ENCODE measurements at places on chromosomes 6 and 20.

DNA sequence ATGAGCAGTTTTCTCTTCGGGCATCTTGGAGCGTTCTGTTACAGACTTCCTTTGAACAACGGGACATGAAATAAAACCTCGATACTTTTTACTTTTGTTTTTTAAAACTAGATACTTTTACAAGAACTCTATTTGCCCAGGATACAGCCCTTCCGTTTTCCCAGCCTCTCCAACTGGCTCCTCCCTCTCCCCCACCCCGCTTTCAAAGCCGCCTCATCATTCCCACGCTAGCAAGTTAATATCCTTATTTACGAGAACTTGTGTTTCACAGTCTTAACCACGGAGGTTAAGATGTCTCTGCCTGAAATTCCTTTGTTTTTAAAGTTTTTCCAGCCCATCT, 241 bp upstream of the CFAP206 start:
- no peak for DNase-seq

- no peak for DNase-seq
These were observed 384.5 kb upstream of the HSF2 start for GRCh38 chr6:122014961-122015360.

DNA sequence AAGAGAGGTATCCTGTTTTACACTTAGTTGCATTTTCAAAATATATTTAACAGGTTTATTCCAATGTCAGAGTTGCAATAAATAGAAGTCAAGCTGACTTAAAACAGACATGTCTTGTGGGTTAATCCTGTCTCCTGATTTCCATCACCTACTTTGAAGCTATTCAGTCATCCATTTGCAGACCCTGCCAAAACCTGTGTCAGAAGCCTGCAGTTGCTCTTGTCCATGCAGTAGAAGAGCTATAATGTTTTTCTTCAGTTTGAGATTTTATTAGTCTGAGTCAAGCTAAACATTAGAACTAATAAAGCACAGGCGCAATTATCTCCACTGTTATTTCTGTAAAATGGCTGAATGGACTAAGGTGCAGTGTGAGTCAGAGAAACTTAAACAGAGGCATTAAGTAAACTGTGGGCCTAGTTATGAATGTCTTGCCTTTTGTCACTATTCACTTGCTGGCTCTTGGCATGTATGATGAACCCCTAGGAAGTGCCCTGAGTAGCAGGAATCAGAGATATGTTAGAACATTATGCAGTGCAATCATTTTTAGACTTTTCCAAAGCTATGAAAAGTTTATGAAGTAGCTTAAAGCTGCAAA, 11.0 kb upstream of the HDGFL1 start:
- no peak for DNase-seq

DNA sequence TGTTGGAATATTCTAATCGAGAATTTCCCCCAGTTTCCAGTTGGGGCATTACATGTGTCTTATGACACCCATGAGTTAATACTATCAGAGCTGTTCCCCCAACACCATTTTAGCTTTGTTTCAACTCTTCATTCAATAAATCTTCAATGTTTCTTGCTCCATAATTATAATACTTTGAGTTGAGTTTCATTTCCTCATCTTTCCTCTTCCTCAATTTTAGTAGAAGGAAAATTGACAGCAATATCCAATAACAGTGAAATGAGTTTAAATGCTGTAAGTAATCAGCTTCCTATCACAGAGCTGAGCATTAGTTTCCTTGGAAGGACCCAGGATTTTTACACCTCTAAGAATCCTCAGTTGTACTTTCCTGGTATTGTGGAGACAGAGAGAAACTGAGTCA, 1.0 kb upstream of the STMND1 start:
- DNase-seq: no peak

- no peak for DNase-seq
These were observed 20.5 kb downstream of the BCAS4 start for GRCh38 chr20:50815162-50815989.

Data from activated naive CD4-positive, alpha-beta T cell treated with Interleukin-2 at 50 U/mL for 16 hours (primary cell).